ENCODE measurements at places on chromosomes 6 and 20.

DNA sequence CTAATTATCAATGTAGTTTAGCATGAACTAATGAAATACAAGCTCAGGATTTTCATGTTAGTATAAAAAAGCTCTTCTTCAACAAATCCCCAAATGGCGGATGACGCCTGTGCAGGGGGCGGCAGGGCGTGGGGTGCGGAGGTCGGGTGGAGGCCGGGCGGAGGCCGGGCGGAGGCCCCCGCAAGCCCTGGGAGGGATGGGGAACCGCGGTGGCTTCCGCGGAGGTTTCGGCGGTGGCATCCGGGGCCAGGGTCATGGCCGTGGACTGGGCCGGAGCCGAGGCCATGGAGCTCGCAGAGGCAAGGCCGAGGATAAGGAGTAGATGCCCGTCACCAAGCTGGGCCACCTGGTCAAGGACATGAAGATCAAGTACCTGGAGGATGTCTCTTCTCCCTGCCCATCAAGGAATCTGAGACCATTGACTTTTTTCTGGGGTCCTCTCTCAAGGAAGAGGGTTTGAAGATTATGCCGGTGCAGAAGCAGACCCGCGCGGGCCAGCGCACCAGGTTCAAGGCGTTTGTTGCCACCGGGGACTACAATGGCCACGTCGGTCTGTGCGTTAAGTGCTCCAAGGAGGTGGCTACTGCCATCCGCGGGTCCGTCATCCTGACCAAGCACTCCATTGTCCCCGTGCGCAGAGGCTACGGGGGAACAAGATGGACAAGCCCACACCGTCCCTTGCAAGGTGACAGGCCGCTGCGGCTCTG lies 10.4 kb upstream of the EIF2S2 start:
- no peak for DNase-seq

GRCh38 chr6:3643921-3644738 lies 107.4 kb downstream of the PXDC1 start:
- no peak for DNase-seq

GRCh38 chr20:37325206-37325605 lies 20.7 kb upstream of the SRC start:
- no peak for DNase-seq

DNA sequence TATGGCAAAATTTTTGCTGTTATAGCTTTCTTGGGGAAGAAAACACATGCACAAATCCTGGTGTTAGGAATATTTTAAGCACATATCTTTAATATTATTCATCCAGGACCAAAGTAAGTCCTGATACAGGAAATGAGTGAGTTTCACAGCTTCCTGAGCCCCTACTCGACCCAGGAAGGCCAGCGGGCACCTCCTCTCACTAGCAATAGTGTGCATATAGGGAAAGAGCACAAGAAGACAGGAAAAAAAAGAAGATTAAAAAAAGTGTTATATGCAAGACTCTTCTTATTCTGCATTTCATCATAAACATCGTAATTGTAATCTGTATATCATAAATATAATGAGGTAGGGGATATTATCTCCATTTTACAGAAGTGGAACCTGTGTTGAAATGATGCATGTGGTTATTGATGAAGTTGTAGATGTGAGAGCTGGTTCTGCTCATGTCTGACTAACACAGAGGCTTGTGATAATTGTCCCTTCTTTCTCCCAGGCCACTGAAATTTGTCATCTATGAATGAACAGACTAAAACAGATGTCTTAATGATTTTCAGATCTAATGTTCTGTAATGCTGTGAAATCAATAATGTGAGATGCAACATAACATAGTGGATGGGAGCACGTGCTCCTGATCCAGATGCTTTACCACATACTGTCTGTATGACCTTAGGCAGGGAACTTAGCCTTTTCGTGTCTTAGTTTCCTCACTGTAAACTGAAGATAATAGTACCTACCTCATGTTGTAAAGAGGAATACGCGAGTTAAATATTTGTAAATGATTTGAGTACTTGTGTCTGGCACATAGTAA lies 101.2 kb downstream of the MYO6 start:
- no peak for DNase-seq

GRCh38 chr20:549722-550496 lies 6.3 kb upstream of the CSNK2A1 start:
- no peak for DNase-seq

DNA sequence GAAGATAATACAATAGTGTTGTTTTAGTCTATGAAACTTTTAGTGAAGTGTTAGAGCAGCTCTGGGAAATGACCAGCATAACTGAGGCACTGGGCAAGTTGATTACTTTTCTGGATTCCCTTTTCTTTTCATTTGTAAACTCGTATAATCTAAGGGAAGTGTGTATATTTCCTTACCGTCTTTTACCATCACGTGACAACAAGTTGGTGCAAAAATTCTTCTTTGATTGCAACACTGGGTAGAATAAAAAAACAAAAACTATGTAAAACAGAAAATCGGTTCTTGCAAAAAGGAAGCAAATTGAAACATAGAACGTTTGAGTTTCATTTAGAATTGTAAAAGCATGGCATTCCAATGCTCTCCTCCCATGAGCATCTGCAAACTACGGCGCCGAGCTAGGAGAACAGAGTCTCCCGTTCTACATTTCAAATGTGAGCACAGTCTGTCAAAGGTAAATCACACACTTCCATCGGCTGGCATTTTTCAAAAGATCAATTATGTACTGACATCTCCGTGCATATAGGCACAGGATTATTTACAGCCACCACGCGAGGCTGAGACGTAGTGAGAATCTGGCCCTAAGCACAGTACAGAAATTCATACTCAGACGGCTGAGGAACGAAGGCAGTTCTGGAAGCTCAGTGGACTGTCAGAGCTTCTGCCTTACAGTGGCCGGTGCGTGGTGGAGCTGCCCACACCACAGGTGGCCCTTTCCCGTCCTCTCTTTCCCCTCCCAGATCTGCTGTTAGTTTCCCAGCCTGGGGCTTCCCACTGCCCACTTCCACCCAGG lies 314.0 kb downstream of the BMP7 start:
- no peak for DNase-seq

- DNase-seq: no peak
Measured at GRCh38 chr6:74925683-74926082, 280.2 kb downstream of the COL12A1 start.

GRCh38 chr20:44336725-44337380 lies at the start of gene R3HDML:
Gene R3HDML (plus strand): TSS chr20:44337043. CDS start chr20:44337158, 115 bp downstream.
- DNase-seq: no peak

GRCh38 chr6:131787766-131788712 lies 19.8 kb upstream of the ENPP1 start:
- DNase-seq: no peak
